Dermis microvascular lymphatic vessel endothelial cell (primary cell): ENCODE measurements at places on chromosomes 5 and 9. TPM values are rescaled to one million over a fixed set of nuclear protein-coding genes. Genes with fewer than 3 reads are reported as not detected.

DNA sequence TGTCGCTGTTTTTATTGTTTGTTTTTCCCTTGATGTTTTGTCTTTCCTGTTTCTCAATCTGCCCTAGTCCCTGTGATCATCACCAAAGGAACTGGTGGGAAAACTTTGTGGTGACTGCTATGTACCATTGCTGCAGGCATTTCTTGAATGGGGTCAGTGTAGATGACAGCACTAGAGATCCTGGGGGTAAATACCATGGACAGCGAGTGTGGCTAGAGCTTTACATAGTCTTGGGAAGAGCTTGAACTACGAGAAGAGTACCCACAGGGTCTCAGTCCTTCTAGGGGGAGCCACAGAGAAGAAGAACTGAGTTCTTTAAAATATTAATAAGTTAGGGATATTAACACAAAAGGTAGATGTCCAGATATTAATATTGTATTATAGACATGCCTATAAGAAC lies 138.8 kb downstream of the PAM start:
- no peak for DNase-seq

- no peak for DNase-seq
Observed at GRCh38 chr9:22913518-22913917, 466.9 kb downstream of the DMRTA1 start.

DNA sequence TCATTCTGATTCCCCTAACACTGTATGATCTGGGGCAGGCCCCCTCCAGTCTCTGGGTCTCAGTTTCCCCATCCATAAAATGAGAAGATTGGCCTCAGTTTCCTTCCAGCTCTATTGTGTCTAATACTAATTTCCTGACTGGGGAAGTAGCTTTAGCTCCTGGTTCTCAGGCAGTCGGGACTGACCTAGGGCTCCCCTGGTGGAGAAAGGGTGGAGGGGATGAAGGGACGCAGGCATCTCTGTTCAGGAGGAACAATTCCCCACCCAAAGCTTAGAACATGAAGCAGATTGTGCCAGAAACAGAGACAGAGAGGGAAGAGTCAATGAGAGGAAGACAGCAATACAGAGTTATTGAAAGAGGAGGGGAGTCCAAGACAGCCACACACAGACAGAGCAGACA lies 14.2 kb upstream of the PTGS1 start:
- no peak for DNase-seq

The ACO1 gene
- 22.9 and 41.8 TPM in 2 replicates for total RNA-seq

- DNase-seq, result no peak
Observed at GRCh38 chr9:120891884-120892747, 15.1 kb upstream of the PHF19 start.

DNA sequence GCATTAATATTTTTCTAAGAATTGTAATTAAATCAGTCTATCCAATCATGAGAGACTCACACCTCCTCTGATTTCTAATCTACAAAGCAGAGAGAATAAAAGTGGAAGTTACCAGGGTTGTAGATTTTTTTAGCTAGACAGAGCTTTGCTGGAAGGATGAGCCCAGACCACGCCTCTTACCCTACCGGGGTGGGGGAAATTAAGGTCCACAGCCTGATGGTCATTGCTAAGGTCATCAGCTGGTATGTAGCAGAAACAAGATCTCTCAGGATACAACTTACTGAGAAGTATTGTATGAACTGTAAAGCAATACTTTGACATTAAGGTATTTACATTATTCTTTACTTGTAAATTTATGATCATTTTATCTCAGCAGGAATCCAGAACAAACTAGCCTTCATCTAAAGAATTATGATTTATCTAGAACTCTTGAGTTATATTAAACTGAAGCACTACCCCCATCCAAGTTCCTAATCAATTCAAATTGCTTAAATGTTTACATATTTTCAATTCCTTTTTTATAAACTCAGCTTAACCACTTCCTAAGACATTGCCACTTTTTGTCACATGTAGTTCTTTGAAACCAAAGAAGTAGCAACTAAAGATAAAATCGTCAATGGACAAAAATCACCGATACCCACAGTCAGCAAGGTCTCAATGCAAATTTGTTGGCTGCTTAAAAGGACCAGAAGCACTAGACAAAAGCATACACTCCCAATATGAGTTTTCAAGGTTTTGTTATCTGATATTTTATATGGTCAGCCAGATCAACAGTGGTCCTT lies 225.8 kb upstream of the DAPK1 start:
- DNase-seq, result no peak

- no peak for DNase-seq
Observed at GRCh38 chr9:129311643-129312042, 133.6 kb upstream of the IER5L start.

GRCh38 chr5:173745123-173745522 lies 128.7 kb upstream of the BOD1 start:
- DNase-seq, result no peak

DNA sequence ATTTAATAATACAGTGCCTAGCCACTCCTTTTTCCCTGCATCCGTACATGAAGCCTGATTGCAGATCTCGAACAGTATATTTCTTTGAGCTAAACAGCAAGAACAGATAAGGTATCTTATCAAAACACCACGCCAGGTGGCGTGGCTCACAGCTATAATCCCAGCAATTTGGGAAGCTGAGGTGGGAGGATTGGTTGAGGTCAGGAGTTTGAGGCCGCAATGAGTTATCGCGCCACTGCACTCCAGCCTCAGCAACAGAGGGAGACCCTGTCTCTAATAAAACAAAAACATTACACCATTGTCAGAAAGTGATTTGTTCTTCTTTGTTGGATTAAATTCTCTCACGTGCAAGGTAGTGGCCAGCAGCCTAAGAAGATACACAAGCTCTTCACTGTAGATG lies 291.2 kb upstream of the DMRT1 start:
- DNase-seq, result no peak

The HCN1 gene
- not detected in 2 replicates for total RNA-seq

The IL17B gene
- not detected in 2 replicates for total RNA-seq

- no peak for DNase-seq
Observed at GRCh38 chr5:134579284-134579771, 53.3 kb downstream of the SAR1B start.

- no peak for DNase-seq
Observed at GRCh38 chr9:135035781-135036760, 51.4 kb upstream of the OLFM1 start.

GRCh38 chr5:175765858-175766257 lies 105.5 kb upstream of the CPLX2 start:
- DNase-seq, result no peak

The SCGB3A2 gene
- not detected in 2 replicates for total RNA-seq

DNA sequence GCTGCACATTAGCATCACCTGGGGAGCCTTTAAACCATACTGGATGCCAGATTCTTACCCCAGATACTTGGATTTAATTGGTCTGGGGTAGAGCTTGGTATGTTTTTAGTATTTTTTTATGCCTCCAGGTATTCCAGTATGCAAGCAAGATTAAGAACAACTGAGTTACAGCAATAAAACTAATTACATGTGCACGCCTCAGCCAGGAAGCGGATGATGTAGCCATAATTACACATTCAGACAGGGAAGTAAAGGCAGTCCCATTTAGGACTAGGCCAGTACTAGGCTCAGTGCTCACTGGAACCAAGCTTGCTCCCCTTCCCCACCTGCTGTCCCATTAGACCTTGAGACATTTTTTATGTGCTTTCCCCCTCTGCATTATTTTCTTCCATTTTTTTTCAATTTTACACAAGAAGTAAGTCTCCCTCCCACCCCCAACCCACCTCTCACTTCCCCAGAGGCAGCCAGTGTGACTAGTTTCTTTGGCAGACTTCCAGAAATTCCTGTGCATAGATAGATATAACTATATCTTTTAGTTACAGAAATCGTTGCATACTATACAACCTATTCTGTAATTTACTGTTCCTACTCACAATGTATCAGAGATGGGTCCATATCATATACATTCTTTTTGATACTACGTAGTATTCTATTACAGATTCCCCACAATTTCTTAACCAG lies 7.1 kb upstream of the GNAQ start:
- DNase-seq, result peak; percentile 75

The PPP3R2 gene
- total RNA-seq, result not detected in 2 replicates

- no peak for DNase-seq
Observed at GRCh38 chr5:73603998-73604397, 22.0 kb upstream of the ARHGEF28 start.

DNA sequence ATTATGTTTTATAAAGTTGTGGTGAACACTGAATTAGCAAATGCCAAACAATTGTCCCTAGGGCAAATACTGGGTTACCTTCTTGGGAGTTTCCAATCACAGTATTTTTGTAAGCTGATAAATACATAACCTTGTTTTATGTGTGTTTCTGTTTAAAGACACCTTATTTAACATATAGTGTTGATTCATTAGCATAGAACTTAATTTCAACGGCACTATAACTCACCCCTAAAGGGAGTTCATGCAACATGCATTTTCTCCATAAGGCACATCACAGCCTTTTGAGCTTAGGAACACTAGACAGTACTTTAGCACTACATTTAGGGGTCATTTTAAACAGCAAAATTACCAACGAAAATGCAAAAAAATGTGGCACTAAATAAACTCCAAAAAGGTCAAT lies 74.2 kb upstream of the TYRP1 start:
- no peak for DNase-seq

GRCh38 chr9:137919649-137920141 lies 42.1 kb downstream of the CACNA1B start:
- DNase-seq, result no peak

GRCh38 chr5:171664489-171664888 lies 121.1 kb upstream of the SMIM23 start:
- DNase-seq, result no peak

GRCh38 chr5:80885396-80886000 lies 74.7 kb upstream of the RASGRF2 start:
- DNase-seq, result peak; percentile 34

GRCh38 chr5:139746691-139747582 lies 48.7 kb upstream of the PSD2 start:
- DNase-seq, result no peak

DNA sequence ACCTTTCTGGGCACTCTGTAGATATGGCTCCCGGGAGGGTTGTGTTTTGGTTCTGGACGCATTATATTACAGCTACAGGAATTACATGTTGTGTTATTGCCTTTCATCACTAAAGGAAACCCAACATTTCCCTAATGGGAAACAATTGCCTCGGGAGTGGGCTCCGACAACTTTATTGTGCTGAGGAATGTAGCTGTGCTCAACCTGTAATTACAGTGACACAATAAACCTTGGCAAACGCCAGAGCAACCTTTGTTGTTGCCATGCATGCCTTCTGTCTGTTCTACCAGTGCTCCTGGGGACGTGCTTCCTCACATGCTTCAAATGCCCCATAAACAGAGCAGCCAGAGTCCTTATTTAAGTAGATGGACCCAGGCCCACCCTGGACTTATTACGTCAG lies 182.4 kb downstream of the DIRAS2 start:
- peak; percentile 33 for DNase-seq

The TAF11L5 gene
- total RNA-seq, result not detected in 2 replicates

GRCh38 chr5:132270335-132270665 lies 12.8 kb downstream of the PDLIM4 start:
- DNase-seq, result no peak

- no peak for DNase-seq
Observed at GRCh38 chr5:4374866-4375265, 765.3 kb upstream of the ADAMTS16 start.

DNA sequence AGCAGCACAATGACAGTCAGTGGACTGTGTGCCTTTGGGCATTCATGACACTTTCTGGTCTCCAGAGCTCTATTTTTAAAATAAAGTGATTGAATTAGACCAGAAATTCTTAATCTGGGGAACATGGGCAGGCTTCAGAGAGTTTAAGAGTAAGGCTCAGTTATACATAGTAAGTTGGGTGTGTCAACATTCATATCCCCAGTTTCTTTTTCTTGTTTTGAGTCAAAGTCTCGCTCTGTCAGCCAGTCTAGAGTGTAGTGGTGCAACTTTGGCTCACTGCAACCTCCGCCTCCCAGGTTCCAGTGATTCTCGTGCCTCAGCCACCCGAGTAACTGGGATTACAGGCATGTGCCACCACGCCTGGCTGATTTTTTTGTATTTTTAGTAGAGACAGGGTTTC lies 13.7 kb upstream of the KIF4B start:
- DNase-seq, result no peak

DNA sequence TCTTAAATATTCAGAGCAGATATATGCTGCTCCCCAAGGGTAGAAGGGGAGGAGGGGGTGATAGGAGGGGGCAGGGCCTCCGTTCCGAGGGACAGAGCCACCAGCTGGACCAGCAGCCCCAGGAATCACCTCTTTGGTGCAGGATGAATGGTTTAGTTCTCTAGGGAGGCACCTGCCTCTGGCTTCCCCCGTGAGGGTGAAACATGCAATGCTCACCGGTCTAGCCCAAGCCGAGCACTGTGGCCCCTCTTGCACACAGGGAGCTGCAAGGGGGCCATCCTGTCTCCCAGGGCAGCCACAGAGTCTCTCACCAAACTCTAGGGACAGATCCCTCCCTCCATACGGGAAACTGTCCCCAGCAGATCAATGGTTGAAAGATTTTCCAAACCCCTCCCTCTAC lies 163.7 kb downstream of the DAB2IP start:
- DNase-seq, result no peak

GRCh38 chr9:121216271-121216805 lies 14.7 kb upstream of the RAB14 start:
- DNase-seq, result no peak

The GGTA1 gene
- total RNA-seq, result 4.9 and 13.4 TPM in 2 replicates

The SLC6A19 gene
- total RNA-seq, result not detected in 2 replicates

DNA sequence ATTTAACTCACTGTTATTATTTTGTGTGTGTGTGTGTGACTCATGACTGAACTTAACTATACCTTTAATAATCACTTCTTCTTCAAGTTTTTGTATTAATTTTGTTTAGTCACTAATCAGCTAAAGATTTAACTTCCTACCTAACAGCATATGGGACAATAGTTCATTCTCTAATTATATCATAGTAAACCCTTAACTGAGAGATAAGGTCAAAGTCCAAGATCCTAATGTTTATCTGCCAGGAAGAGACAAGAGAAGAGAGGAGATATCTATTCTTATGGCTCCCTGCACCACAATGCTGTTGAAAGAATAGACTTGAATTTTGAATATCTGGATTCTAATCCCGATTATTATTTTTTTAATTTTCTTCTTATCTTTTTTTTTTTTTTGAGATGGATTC lies 28.1 kb downstream of the FREM1 start:
- DNase-seq, result no peak

GRCh38 chr9:72211047-72211446 lies 61.8 kb downstream of the GDA start:
- DNase-seq, result no peak

DNA sequence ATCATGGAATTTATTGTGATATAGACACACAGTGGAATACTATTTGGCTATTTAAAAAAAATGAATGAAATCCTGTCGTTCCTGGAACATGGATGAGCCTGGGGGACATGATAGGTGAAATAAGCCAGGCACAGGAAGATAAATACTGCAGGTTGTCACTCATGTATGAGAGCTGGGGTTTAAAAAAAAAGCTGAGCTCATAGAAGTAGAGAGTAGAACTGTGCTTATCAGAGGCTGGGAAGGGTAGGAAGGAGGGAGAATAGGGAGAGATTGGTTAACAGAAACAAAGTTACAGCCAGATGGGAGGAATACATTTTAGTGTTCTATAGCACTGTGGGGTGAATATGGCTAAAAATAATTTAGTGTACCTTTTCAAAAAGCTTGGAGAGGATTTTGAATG lies 200.6 kb upstream of the NR4A3 start:
- DNase-seq, result no peak

The FREM1 gene
- total RNA-seq, result under 0.01 TPM in 2 replicates
